Activated naive CD4-positive, alpha-beta T cell (primary cell): ENCODE measurements at places on chromosomes 6 and 20.

DNA sequence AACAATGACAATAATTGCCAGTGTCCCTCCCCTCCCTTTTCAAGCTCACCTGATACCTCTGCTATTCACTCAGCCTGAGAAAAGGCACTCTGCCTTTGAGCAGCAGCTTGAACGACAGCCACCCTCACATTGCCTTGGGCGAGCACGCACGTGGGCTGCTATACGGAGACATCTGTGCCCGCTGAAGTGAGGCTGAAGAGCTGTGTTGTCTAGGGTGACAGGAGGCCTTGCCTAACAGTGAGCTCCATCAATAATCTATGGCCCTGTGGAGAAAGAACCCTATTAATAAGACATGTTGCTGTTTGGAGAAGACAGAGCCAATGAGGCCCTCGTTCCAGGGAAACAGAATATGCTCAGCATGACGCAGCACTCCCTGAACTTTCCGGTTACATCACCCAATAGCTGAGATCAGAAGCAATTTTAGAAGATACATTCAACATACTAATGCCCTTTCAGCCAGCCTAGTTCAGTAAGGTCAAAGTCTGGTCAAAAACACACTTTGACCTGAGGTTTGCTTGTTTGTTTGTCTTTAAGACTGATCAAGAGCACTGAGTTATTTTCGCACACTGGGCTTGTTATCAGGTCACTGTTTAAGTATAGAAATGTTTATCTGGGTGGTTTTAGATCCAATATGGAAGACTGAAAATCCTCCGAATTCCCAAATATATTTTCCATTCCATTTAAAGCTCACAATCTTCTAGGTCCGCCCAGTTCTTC is 30.6 kb downstream of the RBM24 start:
- DNase-seq = no peak

DNA sequence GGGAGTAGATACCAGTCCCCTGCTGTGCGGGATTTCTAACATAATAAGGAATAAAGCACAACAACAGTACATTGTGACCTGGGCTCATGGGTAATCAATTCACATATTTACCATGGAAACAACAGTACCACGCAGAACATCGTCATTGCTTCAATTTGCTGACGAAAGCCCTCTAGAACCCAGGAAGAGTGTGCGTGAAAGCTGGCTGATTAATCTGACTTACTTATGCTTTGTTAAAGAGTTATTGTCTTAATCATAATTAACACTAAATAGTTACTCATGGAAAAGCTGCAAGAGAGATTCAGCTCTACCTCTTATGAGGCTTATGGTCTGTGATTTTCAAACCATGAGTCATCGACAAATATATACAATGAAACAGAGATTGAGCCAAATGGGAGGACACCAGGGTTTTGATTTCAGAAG is 644.3 kb upstream of the AGPAT4 start:
- DNase-seq = no peak

- DNase-seq = no peak
These were observed 240.6 kb downstream of the FOXC1 start for GRCh38 chr6:1850121-1850839.

- DNase-seq = no peak
These were observed at the start of gene CDH22 for GRCh38 chr20:46308258-46309157. Gene CDH22 (minus strand): TSS chr20:46308498. CDS start chr20:46251294, 57,204 bp downstream.

DNA sequence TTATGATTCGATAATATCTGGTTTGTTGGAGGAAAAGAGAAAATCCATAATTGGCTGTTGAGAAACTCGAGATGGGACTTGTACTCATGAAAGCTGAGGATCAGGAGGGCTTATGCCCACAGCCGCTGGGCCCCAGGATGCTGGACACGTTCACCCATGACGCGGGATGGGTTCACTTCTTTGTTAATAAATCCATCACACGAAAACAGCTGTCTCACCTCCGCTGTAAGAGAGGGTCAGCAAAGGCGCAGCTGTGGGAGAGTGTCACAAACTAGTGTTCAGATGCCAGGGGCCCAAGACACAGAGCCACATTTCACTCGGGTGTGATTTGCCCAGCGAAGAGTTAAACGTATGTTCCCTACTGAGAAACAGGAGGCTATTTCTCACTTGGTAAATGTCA is 315.1 kb downstream of the THBS2 start:
- no peak for DNase-seq

- DNase-seq = no peak
These were observed 317.3 kb upstream of the CNR1 start for GRCh38 chr6:88483424-88483823.

- no peak for DNase-seq
These were observed 18.8 kb downstream of the PARD6B start for GRCh38 chr20:50750145-50750671.

GRCh38 chr6:52543262-52543661 is 33.6 kb downstream of the TRAM2 start:
- no peak for DNase-seq

GRCh38 chr20:20139403-20139802 is 87.1 kb downstream of the CFAP61 start:
- DNase-seq = no peak

DNA sequence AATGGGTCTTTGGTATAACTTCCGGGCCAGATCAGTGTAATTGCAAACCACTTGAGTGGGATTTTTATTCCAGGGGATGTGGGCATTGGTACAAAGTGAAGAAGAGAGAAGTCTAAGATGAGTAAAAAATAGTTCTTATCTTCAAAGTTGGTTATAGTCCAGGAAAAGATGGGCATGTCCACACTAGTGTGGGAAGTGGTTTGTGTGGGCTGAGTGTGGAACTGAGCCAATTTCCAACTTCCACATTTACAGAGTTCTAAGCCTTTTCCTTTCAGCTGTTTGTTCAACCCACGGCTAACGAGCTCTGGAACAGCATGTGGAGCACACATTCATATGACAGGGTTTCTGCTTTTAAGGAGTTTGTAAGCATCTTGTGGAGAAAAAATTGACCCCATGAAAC is 72.3 kb upstream of the IFNGR1 start:
- DNase-seq = no peak

DNA sequence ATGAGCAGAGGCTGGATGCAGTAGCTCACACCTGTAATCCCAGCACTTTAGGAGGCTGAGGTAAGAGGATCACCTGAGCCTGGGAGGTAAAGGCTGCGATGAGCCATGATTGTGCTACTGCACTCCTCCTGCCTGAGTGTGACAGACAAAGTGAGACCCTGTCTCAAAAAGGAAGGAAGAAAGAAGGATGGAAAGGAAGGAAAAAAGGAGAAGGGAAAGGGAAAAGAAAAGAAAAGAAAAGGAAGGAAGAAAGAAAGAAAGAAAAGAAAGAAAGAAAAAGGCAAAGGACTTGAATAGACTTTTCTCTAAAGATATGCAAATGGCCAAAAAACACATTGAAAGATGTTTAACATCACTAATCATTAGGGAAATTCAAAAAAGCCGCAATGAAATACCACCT is 215.3 kb upstream of the MYLIP start:
- no peak for DNase-seq

DNA sequence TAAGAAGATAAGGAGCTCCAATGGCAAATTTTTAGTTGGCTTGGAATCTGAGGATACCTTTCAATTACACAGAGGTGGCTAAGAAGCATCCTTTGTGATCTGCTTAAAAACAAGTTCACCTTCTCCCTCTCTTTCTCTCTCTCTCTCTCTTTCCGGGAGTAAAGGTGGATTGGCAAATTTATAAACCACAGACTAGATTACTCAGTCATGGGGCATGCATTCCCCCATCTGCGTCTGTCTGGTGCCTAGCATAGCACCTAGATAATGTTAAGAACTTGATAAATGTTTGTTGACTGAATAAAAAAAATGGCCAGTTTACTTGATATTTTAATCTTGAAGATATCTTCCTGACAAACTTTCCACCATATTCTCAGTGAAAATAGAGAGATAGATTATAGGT is 312.3 kb downstream of the CDC5L start:
- no peak for DNase-seq

DNA sequence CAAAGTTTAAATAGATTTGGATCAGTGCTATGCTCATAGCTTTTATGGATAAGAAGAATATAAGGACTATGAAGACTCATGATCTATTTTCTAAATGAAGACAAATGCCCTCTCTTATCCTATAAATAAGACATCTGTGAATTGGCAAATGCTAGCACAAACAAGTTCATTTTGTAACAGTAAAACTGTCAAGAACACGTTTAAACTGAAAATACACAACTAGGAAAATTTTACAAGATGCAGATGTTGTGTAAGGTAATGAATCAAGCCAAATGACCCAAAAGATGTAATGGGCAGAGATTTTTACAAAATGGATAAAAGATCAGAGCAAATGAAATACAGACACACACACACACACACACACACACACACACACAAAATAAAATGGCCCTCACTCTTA is 180.5 kb downstream of the MOXD1 start:
- DNase-seq = no peak

DNA sequence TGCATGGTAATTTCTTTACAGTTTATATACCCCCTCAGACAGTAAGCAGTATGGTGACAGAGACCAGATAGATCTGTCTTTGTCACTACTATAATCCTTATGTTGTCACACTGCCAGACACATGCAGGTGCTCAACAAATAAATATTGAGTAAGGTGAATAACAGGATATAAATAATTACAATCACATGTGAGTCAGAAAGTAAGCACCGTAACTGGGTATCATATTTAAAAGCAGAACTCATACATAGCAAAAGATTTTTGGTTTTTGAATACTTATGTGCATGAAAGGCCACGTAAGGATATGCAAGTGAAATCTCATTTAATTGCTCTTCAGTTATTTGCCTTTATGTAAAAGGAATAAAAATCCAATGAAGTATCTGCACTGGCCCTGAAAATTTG is 17.4 kb downstream of the CNBD2 start:
- DNase-seq = no peak
